Activated CD4-positive, alpha-beta T cell treated with anti-CD3 and anti-CD28 coated beads for 48 hours (primary cell): ENCODE measurements at places on chromosomes 5 and 9.

DNA sequence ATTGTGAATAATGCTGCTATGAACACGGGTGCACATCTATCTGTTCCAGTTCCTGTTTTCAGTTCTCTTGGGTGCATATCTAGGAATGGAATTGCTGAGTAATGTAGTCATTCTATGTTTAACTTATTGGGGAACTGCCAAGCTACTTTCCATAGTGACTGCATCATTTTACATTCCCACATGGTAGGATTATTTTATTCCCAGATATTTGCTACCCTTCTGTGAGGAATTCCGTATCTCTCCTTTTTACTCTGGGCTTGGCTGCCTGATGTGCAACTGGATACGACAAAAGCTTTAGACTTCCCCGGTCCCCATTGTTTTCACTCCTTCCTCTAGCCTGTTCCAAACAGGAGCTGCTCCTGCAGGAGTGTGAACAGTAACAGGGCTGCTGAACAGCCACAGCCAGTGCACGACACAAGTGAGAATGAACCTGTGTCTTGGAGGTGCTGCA is 7.2 kb downstream of the TAS2R1 start:
- no peak for DNase-seq

- no peak for DNase-seq
Measured at GRCh38 chr9:90869361-90869760, 67.7 kb downstream of the SYK start.

- DNase-seq = no peak
Measured at GRCh38 chr9:82668689-82669199, 394.2 kb downstream of the RASEF start.

GRCh38 chr9:109286571-109286977 is 34.3 kb downstream of the EPB41L4B start:
- DNase-seq = no peak

DNA sequence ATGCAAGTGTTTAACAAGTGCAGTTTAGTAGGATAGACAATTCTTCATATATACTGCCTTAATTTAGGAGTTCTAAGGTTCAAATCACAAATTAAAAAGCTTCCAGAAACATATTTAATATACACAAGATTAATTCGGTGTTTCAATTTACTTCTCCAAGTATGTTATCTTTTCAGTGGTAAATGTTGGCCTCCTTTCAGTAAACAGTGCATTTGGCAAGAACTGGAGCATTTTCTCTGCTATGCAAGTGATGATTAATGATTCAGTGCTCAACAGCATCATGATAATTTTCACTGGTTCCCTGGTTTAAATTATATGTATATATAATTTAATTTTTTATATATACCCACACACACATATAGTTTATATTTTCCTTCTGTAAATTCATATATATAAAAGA is 541.7 kb downstream of the EFNA5 start:
- no peak for DNase-seq

GRCh38 chr5:10367579-10367978 is 14.1 kb downstream of the MARCHF6 start:
- no peak for DNase-seq

- DNase-seq = no peak
Measured at GRCh38 chr9:81069923-81070322, 619.4 kb downstream of the TLE1 start.

GRCh38 chr9:103999375-104000062 is 94.6 kb upstream of the SMC2 start:
- DNase-seq = no peak

DNA sequence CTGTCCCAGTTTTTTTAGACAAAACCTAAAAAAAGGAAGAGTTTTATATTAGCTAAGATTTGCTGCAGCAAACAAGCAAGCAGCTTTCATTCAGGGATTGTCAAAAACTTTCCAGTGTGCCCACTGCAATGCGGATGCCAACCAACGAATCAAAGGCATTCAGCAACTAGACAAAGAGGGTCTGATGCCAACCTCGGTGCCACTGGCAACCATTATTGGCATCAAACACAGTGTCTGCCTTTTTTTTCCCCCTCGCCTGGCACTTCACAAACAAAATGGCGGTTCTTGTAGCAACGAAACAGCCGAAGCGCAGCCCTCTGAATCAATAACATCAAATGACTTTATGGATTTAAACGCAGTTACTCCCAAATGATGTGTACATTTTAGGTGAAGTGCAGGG is 10.4 kb downstream of the NFIB start:
- DNase-seq = no peak

DNA sequence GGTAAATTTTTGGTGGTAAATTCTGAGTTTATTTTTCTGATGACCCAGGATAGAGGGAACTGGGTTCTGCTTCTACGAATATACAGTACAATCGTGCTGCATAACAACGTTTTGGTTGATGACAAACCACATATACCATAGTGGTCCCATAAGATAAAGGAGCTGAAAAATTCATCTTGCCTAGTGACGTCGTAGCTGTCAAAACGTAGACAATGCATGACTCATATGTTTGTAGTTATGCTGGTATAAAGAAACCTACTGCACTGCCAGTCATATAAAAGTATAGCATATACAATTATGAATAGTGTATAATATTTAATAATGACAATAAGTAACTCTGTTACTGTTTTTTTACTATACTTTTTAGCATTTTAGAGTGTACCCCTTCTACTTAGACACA is 244.0 kb downstream of the GAS1 start:
- DNase-seq = no peak

DNA sequence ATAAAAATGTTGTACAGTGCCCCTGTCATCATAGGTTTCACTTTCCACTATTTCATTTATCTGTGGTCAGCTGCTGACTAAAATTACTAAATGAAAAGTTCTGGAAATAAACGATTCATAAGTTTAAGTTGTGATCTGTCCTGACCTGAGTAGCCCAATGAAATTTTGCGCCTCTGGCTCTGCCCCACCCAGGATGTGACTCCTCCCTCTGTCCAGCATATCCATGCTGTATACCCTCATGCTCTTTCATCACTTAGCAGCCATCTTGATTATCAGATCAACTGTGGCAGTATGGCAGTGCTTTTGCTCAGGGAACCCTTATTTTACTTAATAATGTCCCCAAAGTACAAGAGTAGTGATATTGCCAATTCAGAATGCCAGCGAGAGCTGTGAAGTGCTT is 97.3 kb downstream of the STARD4 start:
- peak; percentile 53 for DNase-seq

GRCh38 chr5:133287500-133287899 is 235.7 kb downstream of the HSPA4 start:
- peak; percentile 54 for DNase-seq

- DNase-seq = no peak
Measured at GRCh38 chr9:115109486-115109885, 8.5 kb downstream of the TNC start.

DNA sequence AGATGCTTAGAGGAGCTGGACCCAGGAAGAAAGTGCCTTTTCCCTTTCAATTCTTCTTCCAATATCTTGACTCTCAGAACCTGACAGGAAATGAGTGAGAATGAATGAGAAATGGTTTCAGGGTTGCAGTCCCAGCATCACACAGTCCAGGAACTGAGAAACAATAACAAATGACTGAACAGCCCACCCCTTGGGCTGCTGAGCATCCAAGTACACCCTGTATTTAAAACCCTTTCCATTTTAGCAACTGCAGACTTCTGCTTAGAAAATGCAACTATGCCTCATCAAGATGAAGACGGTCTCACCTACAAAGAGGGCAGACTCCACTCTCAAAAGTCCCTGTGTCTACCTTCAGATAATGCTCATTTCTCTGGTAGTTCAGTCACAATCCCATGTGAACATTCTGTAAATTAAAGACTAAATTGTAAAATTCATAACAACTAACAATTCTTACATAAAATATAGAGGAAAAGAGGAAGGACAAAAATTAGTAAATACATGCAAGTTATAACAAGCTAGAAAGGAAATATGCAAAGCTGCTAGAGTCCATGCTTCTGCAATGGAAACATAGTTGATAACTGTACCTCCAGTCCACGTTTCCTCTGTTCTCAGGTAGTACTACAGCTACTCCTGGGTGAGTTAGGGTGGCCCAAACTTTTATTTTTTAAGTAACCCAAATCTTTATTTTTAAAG is 316.5 kb downstream of the ICE1 start:
- no peak for DNase-seq

GRCh38 chr5:178357121-178357521 is 124.5 kb upstream of the PHYKPL start:
- no peak for DNase-seq

- peak; percentile 9 for DNase-seq
Measured at GRCh38 chr5:139638090-139638735, 9.9 kb upstream of the CXXC5 start.

GRCh38 chr5:107806271-107806670 is 135.5 kb upstream of the EFNA5 start:
- DNase-seq = no peak

DNA sequence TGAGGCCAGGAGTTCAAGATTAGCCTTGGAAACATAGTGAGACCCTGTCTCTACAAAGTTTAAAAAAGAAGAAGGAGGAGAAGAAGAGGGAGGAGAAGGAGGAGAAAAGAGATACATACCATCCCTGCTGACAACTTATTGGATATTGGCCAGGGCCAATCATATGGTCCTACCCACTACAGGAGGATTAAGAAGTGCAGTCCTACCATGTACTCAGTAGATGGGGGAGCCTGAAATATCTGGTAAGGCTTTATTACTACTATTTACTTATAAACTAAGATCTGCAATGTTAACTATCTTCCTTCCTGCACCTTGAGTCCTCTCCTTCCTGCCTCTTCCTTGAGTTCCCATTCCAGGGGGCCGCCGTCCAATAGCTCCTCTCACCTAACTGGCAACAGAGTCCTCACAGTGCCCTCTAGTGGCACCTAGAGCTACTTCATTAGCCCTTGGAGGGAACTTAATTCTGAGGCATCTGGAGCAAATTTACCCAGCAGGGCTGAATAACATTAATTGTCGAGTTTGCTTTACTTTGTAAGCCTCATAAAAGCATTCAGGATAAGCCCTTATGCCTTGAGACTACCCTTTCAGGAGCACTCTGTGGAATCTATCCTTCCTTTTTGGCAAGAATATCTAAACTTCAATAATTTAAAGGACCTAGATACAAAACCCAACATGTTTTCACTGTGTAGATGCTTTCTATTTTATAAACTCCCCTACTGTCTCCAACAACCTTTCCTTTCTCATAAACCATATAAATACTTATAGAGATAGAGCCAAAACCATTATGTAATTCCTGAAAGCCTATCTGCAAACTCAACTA is 39.1 kb upstream of the RANBP6 start:
- peak; percentile 72 for DNase-seq

GRCh38 chr5:14685757-14686156 is 21.2 kb downstream of the OTULIN start:
- peak; percentile 52 for DNase-seq

GRCh38 chr9:137965177-137965795 is 87.7 kb downstream of the CACNA1B start:
- no peak for DNase-seq

GRCh38 chr5:125346316-125346715 is 599.9 kb upstream of the ZNF608 start:
- DNase-seq = no peak

DNA sequence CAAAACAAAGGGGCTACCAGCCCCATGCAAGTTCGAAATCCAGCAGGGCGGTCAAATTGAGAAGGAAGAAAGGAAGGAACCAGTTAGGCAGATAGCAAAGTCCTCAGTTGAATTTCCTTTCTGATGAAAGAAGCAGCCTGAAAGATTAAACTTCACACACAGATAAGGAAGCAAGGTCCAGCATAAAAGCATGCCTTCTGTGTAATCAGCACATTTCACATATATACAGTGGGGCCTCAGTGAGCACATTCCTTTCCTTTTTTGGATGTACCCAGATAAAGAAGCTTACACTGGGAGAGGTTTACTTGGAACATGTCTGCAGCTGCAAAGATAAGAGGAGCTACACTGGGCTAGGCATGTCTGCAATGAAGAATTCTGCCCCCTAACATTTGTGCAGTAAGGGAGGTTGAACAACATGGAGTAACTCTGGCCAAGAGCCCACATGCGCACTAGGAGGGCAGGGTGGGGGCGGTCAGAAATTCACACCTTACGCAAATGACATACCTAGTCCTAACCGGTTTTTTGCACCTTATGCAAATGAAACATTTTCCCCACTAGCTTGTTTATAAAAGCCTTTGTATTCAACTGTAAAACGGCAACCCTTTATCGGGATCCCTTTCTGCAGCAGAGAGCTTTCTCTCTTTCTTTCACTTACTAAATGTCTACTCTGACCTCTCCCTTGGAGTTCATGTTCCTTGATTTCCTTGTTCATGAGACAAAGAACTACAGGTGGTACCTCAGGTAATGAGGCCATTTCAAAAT is 149.7 kb upstream of the FBXL17 start:
- no peak for DNase-seq

- DNase-seq = no peak
Measured at GRCh38 chr5:179137016-179137642, 77.0 kb downstream of the ZNF354C start.

DNA sequence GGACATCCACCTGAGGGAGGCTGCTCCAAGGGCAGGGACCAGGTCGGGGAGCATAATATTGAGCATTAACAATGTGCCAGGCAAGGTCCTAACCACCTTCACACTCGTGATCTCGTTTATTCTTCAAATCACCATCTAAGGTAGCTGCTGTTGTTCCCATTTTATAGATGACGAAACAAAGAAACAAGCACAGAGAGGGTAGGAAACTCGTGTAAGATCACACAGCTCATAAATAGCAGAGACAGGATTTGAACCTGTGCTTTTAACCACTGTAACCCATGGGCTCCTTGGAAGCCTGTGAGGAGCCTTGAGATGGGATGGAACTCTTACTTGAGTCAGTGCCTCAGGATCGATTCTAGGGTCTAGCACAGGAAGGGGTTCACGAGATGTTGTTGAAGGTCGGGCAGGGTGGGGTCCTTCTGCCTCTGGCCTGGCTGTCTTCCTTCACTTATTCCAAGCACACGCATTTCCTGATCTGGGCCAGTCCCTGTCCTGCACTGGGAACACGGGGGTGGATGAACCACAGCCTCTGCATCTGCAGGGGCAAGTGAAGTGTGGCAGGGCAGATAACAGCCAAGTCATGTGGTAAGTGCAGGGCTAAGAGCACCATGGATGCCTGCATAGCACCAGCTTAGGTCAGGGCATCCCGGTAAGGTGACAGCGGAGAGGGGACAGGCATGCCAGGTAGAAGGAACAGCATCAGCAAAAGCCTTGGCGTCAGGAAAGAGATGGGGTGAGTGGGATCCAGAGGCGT is 188.1 kb downstream of the MELK start:
- no peak for DNase-seq

DNA sequence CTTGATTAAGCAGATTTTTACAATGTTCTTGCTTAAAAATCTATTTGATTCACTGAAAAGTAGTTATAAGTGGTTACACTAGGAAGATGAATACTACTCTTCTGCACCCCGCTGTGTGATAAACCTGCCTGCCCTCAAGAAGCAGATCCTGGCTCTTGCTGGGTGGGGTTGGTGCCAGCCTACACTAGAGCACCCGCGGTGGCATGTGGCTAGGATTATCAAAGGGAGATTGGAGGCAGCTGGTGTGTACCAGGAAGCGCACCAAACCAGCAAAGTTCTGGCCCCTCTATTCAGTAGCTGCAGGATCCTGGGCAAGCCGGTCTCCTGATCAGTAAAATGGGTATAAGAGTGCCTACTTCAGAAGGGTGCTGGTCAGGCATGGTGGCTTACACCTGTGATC is 43.5 kb downstream of the PRLR start:
- no peak for DNase-seq
